ENCODE measurements at places on chromosomes 6 and 20.

DNA sequence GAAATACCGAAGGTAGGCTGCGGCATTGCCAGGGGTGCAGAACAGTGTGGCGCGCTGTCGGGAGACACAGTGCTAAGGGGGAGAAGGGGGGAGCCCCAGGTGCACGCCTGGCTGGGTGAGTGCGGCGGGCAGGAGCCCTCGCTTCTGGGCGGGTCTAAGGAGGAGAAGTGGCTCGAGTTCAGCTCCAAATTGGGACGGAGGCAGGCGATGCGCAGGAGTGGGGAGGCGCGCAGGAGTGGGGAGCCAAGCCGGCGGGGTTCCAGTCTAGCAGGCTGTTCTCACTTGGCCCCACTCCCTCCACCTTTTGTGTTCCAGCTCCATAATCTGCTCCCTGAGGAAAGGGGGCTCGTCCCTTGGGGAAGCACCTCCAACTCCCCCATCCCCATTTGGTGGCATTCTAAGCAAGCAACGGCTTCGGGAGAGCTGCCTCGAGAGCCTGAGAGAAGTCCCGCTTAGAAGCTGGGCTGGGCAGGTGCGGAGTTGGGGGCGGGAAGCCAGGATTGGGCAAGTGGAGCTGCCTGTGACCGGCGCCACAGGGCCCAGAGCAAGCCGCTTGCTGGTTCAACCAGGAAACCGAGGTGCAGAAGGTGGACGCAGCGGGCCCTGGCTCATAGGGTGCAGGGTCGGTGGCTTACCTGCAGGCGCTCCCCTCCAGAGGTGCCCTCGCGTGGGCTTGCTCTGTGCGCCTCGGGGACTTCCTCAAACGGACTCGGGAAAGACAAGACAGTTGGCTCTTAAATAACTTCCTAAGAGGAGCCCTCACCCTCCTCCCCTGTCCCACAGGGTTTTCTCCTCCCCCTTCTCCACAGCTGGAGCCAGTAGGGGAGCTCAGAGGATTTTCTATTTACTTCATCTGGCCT is at the start of gene F13A1:
Gene F13A1, minus strand, starts transcription at position 711 of the 860 bp plus-strand sequence. CDS start 1,998 bp downstream, outside the sequence.
- no peak for DNase-seq

GRCh38 chr20:61678437-61678836 is 387.2 kb downstream of the TAF4 start:
- no peak for DNase-seq

DNA sequence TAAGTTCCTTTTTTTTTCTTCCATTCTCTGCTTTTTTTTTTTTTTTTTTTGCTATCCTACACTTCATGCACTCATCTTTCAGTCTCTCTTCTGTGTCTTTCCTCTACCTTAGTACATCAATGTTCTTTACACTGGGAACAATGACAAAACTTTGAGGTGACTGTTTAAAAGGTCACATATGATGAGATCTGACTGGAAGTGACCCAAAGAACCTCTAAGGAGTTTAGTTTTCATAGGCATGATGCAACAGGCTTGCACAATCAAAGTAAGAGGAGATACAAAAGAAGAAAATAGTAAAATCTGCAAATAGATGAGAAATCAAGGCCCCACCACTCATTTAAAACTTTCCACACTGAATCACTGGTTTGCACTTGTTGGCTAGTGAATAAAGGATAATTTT is 840.8 kb downstream of the TBC1D32 start:
- no peak for DNase-seq

GRCh38 chr6:43301081-43301870 is 3.2 kb downstream of the SLC22A7 start:
- DNase-seq = no peak

GRCh38 chr6:130240232-130240631 is 17.5 kb upstream of the SAMD3 start:
- no peak for DNase-seq

DNA sequence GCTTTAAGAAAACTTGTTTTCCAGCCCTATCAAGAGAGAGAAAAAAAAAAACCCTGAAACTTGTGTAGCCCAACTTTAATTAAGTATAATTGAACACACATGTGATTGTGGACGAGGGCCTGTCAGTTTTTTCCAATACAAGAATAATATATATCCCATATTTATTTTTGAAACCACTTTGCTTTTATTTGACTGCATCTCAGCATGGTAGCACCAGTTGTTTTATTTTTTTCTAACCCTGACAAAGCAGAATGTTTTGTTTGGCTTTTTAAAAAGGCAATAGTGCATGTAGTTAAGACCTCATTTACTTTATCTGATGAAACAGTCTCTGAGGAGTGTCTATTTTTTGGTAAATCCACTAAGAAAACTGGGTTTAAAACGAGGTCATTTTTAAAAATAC is 257.7 kb downstream of the CDKAL1 start:
- DNase-seq = no peak

- no peak for DNase-seq
Measured at GRCh38 chr6:158707120-158707820, 57.4 kb downstream of the SYTL3 start.

DNA sequence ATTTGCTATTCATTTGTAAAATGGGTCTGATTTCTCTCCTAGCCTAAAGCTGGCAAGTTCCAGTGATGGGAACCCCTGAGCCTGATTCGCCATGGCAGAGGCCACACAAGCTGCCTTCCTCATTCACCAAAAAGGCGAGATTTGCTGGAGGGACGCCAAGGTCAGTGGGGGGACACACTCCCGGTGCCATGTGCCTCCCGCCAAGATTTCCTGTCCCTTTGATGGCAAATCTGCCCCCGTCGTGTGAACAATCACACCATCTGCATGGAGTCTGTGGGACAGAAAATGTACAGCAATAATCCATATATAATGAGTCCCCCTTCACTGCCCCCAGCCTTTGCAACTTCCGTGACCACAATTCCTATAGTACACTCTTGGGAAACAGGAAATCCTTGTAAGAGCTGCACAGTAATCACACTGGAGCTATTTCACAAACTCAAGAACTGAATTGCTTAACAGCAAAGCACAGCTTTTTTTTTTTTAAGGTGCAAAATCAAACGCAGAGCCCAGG is 15.7 kb upstream of the IGF2R start:
- DNase-seq = no peak

GRCh38 chr6:158816803-158817727 is 2.1 kb downstream of the EZR start:
- no peak for DNase-seq

DNA sequence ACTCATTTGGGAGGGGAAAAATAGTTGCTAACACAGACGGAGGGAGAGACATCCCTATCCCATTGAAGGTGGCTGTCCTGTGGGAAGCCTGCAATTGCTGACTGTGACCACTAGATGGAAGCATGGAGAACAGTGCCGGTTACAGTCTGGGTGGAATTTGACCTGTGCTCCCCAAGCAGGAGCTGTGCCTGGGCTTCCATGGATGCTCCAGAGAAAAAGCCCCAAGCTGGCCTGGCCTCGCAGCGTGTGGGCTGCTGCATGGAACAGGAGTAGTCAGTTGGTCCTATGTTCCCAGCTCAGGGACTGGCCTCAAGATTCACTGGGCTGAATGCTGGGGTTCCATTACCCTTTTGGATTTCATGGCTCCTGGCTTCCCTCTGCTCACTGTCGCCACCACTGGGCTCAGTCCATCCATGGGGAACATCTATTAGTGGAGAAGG is 116.3 kb upstream of the CHD6 start:
- DNase-seq = no peak

- no peak for DNase-seq
Measured at GRCh38 chr6:166969390-166970002, 13.1 kb upstream of the RNASET2 start.

DNA sequence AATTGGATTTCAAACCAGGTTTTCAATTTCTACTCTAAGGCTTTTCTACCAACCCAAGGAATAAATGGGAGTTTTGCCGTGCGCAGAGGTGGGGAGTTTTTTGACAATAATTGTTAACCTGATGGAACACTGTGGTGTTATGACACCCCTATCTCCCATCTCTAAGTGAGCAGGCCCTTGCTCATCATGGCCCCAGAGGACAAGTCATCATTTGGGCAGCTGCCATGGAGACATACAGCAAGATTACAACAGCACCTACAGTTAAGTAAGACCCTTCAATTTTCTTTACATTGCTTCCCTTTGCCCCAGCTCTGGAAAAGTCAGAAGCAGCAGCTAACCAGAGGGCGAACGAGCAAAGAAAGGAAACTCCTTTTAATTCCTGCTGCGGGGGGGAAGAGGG is 54.3 kb downstream of the ADGRF5 start:
- DNase-seq = no peak

- no peak for DNase-seq
Measured at GRCh38 chr6:92684386-92684785, 735.0 kb downstream of the EPHA7 start.

GRCh38 chr6:163367497-163368183 is 46.9 kb upstream of the QKI start:
- no peak for DNase-seq

GRCh38 chr6:120938164-120938875 is 396.0 kb downstream of the TBC1D32 start:
- no peak for DNase-seq

DNA sequence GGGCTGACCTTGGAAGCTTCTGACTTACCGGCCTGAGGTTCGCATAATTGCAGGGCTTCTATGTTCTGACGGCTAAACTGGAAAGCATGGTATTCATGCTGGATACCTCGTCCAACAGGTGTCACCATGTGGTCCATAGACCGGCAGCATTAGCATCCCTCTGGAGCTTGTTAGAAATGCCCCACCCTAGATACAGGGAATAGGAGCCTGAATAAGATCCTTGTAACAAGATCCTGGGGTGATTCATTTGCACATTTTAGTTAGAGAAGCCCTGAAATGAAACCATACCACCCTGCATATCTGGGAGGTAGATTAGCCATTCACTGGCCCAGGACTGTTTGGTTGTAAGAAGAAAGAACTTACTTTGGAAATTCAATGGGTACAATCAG is 77.7 kb downstream of the TMEM170B start:
- DNase-seq = no peak
